Endodermal cell (in vitro differentiated cells): ENCODE measurements at places on chromosomes 6 and 20. TPM values are rescaled to one million over a fixed set of nuclear protein-coding genes. Genes with fewer than 3 reads are reported as not detected.

PPIL6 gene
- total RNA-seq = 2.2 and 2.3 TPM in 2 replicates

DNA sequence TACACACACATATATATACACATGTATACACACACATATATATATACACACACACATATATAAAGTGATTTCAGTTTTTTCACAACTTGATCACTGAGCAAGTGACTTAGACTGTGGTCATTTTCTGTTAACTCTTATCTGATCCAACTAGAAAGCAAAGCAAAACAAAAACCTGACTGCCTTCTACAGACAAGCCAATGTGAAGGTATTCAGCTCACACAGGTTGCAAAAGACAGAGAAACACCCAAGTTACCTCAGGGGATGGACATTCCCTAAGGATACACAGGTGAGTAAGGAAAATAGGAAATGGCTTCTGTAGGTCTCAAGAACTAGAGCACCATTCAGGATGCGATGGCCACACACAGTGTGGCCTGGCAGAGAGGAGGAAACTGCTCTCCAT is 58.4 kb upstream of the IER3 start:
- DNase-seq = no peak

ARHGAP40 gene
- total RNA-seq = 18.3 and 18.5 TPM in 2 replicates

CST9L gene
- total RNA-seq = not detected in 3 replicates

DNA sequence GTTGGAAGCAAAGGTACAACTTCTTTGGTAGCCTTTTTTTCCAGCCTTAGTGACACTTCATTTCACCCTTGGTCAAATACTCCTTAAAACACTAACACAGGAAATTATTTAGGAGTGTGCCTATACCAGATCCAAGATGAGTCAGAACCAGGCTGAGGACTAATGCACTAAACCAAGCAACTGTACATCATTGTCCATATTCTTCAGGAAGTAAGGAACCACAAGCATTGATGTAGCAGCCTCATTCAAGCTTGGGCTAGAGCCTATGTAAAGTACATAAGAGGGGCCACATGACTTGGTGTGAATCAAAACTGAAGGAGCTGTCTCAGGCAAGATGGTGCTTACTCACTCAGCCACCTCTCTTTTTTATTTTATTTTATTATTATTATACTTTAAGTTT is 20.7 kb upstream of the ADGB start:
- no peak for DNase-seq

DNA sequence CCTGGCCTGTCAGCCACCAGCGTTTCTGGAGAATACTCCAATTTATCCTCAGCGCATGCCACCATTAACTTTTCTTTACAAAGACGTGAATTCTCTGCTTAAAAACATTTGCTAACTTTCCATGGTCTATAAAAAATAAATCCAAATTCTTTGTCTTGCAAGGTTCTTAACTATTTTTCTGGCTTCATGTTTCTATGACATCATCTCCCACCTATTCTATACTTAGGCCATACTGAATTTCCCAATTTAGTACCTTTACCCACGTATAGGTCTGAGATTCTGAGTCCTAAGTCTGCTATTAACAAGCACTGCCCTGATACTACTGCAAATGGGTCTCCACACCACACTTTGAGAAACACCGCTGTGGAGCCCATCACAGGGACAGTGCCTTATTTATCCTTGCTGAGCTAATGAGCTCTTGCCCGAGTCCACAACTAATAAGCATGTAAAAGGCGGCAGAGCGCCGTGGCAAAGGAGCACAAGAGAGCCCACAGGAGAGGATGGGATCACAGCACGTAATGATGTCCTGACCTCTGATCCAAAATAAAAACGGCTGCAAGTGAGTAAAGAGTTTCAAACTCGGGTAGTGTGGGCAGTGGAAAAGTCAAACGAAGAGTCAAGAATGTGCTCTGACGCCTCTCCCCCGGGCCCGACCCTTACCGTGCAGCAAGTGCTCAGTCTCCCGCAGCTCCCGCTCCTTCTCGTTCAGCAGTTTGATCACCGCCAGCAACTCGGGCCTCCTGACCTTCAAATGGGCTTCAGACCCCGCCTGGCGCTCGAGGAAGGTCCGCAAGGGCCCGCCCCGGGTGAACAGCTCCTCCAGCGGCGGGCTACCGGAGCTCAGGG is 519 bp downstream of the MTRF1L start:
- DNase-seq = peak; percentile 69
